ENCODE measurements at places on chromosomes 1 and 21.

GRCh38 chr21:38753557-38753971, 52.2 kb upstream of the ETS2 start:
- DNase-seq, result no peak

- DNase-seq, result peak; percentile 62
Measured at GRCh38 chr1:206583707-206584648, 28.3 kb downstream of the EIF2D start.

DNA sequence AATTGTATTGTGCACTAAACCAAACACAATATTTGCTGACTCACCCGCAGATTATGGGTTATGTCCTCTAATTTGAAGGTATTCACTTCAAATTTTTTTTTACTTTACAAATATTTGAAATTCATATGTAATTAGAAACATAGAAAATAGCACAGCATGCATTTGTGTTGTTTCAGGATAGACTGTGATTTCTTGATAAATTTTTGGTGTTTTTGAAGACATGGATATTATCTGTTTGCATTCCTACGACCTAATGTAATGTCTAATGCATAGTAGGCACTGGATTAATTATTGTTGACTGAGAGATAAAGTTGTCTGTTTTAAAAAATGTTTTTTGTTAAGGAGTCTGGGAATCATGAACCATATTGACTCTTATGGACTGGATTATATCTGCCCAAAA, 850.2 kb downstream of the BRINP3 start:
- no peak for DNase-seq

GRCh38 chr1:147080006-147080661, 92.1 kb downstream of the PRKAB2 start:
- DNase-seq, result no peak

DNA sequence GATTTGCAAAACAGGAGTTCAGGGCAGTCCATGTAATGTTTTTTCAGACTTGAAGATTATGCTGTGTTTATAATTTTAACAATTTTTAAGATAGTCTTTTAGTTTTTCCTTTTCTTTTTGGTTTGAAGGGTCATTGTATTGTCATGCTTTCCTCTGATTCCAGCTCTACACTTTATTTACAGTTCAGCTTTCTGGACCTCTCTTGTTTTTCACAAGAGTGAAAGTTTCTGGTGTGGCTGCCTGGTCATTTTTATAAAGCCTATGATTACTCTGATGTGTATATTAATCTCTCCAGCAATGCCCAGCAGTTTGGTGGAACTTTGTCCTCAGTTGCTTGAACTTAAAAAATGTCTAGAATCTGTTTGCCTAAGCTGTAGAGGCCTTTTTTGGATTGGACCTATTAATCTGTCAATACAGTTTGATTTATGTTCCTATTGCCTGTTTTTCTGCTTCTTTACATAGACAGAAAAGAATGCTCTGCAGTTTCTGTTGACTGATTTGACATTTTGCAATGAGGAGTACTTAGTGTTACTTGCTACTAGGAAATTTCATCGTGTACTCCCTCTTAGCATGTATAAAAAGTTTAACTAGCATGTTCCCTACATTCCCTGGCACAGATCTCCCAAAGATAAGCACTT, 52.2 kb downstream of the XCL2 start:
- DNase-seq, result no peak

GRCh38 chr1:240245629-240246020, 153.9 kb downstream of the FMN2 start:
- no peak for DNase-seq

- DNase-seq, result no peak
Measured at GRCh38 chr1:91623020-91623419, 122.4 kb downstream of the CDC7 start.

GRCh38 chr21:40331804-40332203, 464.6 kb downstream of the PCP4 start:
- DNase-seq, result no peak

GRCh38 chr21:43728467-43729390, 9.8 kb downstream of the PDXK start:
- DNase-seq, result peak; percentile 82

- DNase-seq, result peak; percentile 37
Measured at GRCh38 chr21:33587792-33588484, 546 bp downstream of the DONSON start.

- DNase-seq, result no peak
Measured at GRCh38 chr21:42525029-42525581, 11.5 kb downstream of the SLC37A1 start.

DNA sequence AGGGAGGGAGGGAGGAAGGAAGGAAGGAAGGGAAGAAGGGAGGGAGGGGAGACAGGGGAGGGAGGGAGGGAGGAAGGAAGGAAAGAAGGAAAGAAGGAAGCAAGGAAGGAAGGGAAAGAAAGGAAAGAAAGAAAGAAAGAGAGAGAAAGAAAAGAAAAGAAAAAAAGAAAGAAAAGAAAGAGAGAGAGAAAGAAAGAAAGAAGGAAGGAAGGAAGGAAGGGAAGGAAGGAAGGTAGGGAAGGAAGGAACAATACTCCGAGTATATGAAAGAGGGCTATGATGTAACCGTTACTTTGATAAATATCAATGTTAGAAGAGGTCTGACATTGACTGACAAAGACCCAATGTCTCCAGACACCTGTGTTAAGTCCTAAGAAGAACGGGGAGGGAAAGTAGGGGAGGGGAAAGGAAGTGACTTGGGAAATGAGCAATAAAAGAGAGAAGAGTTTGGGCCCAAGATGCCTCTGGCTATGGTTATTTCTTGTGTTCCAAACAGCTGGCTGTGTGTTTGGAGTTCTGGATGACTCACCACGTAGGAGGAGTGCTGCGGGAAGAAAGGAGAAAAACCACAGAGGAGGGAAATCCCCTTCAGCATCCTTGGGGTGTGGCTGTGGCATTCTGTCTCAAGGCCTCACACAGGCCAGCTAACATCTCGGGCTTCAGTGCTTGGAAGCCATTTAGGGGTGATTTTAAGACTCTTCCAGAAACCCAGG, 37.0 kb upstream of the RXRG start:
- DNase-seq, result no peak

DNA sequence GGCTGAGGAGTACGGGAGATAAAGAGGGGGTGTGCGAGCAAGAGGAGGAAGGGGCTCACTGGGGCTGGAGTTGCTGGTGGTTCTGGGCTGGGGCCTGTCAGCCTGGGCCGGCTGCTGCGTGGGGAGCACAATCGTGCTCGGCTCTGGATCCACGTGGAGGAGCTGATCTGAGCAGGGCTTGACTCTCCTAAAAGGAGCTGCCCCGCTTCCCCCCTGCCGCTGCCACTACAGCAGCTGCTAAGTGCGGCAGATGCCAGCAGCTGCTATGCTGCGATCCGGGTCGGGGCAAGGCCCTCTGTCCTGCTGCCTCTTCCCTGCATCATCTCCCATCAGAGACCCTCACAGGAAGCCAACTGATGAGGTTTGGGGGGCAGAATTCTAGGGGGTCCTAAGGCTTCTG, 165.9 kb downstream of the PCBP3 start:
- no peak for DNase-seq

GRCh38 chr21:45549626-45550463, 7.6 kb upstream of the SLC19A1 start:
- DNase-seq, result no peak

DNA sequence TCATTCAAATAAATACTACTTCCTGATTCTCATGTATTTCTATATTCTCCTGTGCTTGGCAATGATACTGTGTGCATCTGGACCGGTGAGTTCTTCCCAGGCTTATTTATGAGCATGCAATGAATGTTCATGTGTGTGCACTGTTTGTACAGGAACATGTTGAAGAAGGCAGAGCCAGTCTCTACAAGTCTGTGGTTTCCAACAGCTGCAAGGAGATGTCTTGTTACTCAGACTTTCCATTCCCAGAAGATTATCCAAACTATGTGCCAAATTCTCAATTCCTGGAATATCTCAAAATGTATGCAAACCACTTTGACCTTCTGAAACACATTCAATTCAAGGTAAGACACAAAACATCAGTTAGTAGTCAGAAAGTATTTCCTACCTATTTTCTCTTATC, 19.1 kb downstream of the FMO1 start:
- DNase-seq, result no peak

DNA sequence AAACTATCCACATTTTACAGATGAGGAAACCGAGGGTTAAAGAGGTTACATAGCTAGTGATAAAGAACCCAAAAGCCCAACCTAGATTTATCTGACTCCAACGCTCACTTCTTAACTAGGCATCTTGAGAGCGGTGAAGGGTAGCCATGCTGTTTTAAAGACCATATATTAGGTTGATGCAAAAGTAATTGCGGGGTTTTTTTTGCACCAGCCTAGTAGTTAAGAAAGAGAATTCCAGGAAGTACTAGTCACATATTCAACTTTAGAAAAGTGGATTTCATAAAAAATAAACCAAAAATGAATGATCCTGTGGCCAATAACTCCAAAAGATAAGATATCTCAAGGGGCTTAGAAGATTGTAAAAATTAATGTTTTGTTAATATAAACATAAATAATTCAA, 162.1 kb downstream of the GLUL start:
- DNase-seq, result no peak

GRCh38 chr1:195766709-195767108, 841.5 kb downstream of the KCNT2 start:
- DNase-seq, result no peak

- no peak for DNase-seq
Measured at GRCh38 chr1:184507165-184507564, 120.3 kb downstream of the C1orf21 start.

DNA sequence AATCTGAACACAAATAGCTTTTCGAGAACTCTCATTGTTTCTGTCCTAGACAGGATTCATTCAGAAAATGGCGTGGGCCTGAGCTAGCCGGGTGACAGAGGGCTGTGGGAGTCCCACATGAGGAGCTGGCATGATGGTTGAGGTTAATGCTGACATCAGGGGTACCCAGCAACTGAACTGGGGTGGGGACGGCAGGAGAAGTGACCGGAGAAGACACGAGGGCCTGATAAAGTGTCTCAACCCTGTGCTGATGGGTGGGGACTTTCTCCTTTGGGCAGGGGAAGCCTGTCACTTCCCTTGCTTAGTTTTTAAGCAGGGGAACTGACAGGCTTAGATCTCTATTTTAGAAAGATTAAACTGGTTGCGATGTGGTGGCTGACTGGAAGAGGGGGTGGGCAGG, 14.6 kb downstream of the CHIT1 start:
- DNase-seq, result no peak

GRCh38 chr1:169348383-169349036, 19.1 kb downstream of the NME7 start:
- DNase-seq, result peak; percentile 62

DNA sequence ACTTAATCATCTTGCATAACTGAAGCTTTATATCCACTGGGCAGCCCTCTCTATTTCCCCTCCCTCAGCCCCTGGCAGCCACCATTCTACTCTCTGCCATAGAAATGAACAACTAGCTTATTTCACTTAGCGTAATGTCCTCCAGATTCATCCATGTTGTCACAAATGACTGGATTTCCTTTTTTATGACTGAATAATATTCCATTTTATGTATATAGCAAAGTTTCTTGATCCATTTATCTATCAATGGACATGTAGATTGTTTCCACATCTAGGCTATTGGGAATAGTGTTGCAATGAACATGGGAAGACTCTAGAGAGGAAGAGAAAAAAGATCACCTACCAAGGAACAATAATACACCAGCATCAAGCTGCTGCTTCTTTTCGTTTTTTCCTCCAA, 32.1 kb upstream of the EEIG2 start:
- DNase-seq, result no peak

GRCh38 chr1:68180441-68181164, 51.7 kb downstream of the WLS start:
- DNase-seq, result no peak

- no peak for DNase-seq
Measured at GRCh38 chr1:3397311-3397710, 57.2 kb upstream of the ARHGEF16 start.

DNA sequence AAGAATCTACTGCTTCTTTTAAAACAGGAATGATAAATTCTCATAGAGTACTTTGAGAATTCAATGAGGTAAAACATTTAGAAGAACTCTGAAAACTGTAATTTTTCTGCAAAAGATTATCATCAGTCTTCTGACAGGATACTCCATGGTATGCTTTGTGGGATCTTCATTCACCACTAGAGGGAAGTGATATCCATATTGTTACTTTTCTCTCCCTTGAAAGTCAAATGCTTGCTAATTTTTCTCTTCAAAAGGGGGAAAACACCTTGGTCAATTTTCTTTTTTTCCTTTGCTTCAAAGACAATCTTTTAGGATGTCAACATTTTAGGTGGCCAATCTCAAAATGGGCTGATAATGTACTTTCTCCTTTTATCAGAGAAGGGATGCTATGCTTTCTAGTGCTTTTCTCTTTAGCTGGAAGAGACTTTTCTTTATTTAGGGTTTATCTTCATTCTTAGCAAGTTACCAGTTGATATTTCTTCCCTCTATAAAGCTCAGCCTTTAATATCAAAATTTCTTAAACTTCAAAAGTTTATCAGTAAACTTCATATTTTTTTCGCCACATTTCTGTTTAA, 95.5 kb downstream of the NEGR1 start:
- no peak for DNase-seq

GRCh38 chr21:32414579-32415358, 2.3 kb downstream of the EVA1C start:
- no peak for DNase-seq

- no peak for DNase-seq
Measured at GRCh38 chr1:162942916-162943559, 82.1 kb upstream of the CCDC190 start.

- DNase-seq, result no peak
Measured at GRCh38 chr1:225974454-225974853, 24.7 kb downstream of the SDE2 start.

- no peak for DNase-seq
Measured at GRCh38 chr1:59194621-59195020, 102.3 kb upstream of the FGGY start.

DNA sequence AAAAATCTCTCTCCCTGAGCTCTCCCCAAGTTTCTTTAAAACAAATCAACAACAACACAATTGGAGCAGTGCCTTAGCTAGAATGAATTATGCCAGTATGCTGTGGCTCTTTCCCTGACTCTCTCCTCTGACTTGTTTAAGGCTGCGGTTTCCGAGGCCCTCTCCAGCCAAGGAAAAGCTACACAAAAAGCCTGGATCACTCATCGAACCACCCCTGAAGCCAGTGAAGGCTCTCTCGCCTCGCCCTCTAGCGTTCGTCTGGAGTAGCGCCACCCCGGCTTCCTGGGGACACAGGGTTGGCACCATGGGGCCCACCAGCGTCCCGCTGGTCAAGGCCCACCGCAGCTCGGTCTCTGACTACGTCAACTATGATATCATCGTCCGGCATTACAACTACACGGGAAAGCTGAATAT, 1.9 kb downstream of the S1PR1 start:
- peak; percentile 73 for DNase-seq

DNA sequence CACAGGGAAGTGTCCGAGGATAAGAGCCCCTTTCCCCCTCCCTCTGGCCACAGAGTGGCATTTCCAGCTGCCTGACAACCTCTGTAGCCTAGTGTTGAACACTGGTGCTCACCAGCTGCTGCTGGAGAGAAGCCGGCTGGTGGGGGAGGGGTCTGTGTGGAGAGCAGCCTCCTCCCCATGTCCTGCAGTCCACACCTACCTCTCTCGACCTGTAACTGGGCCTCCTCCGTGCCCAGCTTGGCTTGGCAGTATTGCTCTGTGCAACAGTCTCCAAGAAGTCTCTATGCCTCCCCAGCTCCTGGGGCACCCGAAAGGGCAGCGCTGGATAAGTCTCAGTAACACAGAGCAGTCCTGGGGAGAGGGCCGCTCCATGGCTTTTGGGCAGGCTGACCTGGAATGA, 17.0 kb downstream of the PAPPA2 start:
- no peak for DNase-seq

Data from NCI-H2227 treated with DMSO at 0.1 percent for 48 hours (cell line).